Colonic mucosa (tissue), 4 donors: ENCODE measurements at places on chromosomes 3 and 15. TPM values are rescaled to one million over a fixed set of nuclear protein-coding genes. Genes with fewer than 3 reads are reported as not detected.

DNA sequence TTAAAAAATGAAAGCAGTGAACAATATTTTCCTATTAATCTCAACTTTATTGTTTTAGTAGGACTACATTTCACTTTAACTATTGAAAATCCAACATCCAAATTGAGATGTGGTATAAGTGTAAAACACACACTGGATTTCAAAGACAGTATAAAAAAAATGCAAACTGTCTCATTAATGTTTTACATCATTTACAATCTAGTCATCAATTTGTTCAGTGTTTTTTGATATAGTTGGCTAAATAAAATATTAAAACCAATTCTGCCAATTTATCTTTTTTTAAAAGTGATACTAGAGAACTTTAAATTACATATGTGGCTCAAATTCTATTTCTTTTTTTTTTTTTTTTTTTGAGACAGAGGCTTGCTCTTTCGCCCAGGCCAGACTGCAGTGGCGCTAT is 95.1 kb downstream of the NPTN start:
- no peak overlapping the region for H3K4me3 ChIP-seq
- H3K27ac ChIP-seq: no peak overlapping the region
- no peaks in the 10 kb centered on the region for H3K36me3 ChIP-seq
- no peak for DNase-seq
- H3K27me3 ChIP-seq: no peaks in the 10 kb centered on the region
- no peaks in the 10 kb centered on the region for H3K4me1 ChIP-seq

- H3K36me3 ChIP-seq: no peaks in the 10 kb centered on the region
- no peak overlapping the region for H3K4me3 ChIP-seq
- no peak overlapping the region for H3K27ac ChIP-seq
- DNase-seq: no peak
- H3K27me3 ChIP-seq: no peaks in the 10 kb centered on the region
- no peaks in the 10 kb centered on the region for H3K4me1 ChIP-seq
Measured at GRCh38 chr3:155211940-155212339, 81.5 kb downstream of the STRIT1 start.

DNA sequence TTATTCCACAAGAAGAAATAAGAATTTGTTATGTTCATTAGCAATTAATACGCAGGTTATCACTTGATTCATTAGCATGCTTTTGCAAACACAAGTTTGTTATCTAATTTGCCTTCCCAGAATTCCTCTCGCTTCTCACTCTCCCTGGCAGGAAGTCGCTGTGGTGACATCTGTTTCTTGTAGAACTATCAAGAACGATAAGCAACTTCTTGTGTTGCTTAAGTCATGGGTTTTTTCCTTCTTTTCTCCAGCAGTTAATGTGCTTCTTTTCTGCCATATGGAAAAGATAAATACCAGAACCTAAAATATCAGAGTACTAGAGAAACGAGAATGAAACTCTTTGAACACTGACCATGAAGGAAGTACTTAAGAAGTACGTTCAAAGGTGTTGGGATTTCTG is 99.8 kb upstream of the CHMP2B start:
- H3K36me3 ChIP-seq: no peaks in the 10 kb centered on the region
- no peaks in the 10 kb centered on the region for H3K27me3 ChIP-seq
- no peak for DNase-seq
- no peaks in the 10 kb centered on the region for H3K4me1 ChIP-seq

GRCh38 chr3:188031121-188031520 is 122.8 kb upstream of the LPP start:
- no peaks in the 10 kb centered on the region for H3K27me3 ChIP-seq
- DNase-seq: no peak
- no peaks in the 10 kb centered on the region for H3K36me3 ChIP-seq
- H3K27ac ChIP-seq: no peak overlapping the region
- H3K4me3 ChIP-seq: no peak overlapping the region
- no peaks in the 10 kb centered on the region for H3K4me1 ChIP-seq

GRCh38 chr3:23402728-23403492 is 199.8 kb downstream of the UBE2E2 start:
- H3K27me3 ChIP-seq: no peaks in the 10 kb centered on the region
- H3K4me3 ChIP-seq: no peak overlapping the region
- DNase-seq: no peak
- H3K27ac ChIP-seq: no peak overlapping the region
- no peaks in the 10 kb centered on the region for H3K4me1 ChIP-seq

DNA sequence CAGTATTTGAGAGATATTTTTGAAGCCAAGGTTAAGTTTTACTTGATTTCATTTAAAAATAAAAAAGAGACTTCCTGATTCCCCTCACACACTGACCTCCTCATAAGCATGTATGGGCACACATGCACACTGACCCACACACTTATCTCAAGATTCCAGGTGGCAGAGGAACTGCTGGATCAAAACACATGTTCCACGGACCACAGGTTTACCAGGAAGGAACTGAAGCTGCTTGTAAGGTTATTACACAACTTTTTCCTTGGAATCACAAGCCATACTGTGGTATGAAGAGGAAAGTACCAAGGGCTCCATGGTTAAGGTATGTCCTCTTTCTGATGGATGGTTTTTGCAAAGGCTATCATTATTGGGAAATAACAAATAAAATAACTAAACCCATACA is 7.5 kb downstream of the CLDN1 start:
- H3K36me3 ChIP-seq: no peaks in the 10 kb centered on the region
- H3K4me3 ChIP-seq: no peak overlapping the region
- no peak for DNase-seq
- H3K27me3 ChIP-seq: no peaks in the 10 kb centered on the region
- no peak overlapping the region for H3K27ac ChIP-seq

DNA sequence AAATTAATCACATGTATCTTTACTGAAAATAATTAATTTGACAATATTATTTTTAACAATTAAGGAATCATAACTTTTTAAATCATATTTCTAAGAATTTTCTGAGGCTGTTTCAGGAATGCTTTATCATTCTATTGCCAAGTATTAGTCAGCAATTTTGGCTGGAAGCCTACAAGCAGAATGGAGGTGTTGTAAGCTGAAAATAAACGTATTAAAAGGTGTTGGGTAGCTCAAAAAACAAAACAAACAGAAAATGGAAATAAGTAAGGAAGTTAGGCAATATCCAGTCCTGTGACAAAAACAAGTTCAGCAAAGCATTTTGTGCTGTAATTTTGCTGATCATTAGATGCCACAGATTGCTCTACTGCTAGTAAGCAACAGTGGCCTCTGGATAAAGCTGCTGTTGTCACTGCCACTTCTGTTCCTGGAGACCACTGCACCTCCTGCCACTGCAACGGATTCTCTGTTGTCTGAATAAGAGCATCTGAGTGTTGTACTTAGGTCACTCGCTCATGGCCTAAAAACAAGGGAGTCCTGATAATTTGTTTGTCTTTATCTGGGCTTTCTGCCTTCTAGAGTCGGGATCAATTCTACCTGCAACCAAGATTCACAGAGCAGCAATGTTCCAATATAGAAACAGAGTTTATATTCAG is 63.5 kb upstream of the SLITRK3 start:
- no peaks in the 10 kb centered on the region for H3K36me3 ChIP-seq
- H3K27me3 ChIP-seq: no peaks in the 10 kb centered on the region
- no peaks in the 10 kb centered on the region for H3K4me1 ChIP-seq
- no peak overlapping the region for H3K4me3 ChIP-seq
- no peak overlapping the region for H3K27ac ChIP-seq
- no peak for DNase-seq

- H3K27me3 ChIP-seq: no peaks in the 10 kb centered on the region
- DNase-seq: no peak
- no peak overlapping the region for H3K27ac ChIP-seq
- H3K4me3 ChIP-seq: no peak overlapping the region
Measured at GRCh38 chr3:133742351-133743091, 3.7 kb upstream of the TF start.

DNA sequence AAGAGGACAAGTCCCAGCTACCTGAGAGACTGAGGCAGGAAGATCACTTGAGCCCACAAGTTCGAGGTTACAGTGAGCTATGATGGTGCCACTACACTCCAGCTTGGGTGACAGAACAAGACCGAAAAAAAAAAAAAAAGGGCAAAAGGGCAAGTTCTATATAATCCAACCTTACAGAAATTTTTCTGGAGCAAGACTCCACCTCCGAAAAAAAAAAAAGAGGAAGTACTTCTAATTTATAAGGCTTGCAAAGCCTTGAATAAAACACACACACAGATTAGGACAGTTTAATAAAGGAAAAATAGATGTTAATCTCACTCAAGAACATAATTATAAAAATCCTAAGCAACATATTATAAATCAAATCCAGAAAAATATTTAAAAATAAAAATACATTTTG is 14.4 kb upstream of the XYLB start:
- DNase-seq: no peak
- H3K4me1 ChIP-seq: no peaks in the 10 kb centered on the region
- no peaks in the 10 kb centered on the region for H3K27me3 ChIP-seq
- H3K27ac ChIP-seq: no peak overlapping the region

DNA sequence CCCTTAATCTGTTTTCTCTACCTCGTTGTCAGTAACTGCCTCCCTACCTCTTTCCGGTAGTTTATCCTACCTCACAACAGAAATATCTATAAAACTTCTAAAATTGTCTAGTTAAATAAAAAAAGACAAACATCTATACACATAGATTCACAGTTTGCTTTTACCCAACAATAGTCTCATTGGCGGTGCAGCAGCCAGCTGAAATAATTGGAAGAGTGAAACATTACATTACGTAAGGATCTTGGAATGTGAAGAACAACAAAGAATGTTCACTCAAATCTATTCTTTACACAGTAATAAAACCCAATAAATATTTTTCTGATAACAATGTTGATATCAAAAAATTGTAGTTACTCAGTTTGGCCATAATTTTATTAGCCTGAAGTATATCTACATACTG is 115.5 kb upstream of the ARPP21 start:
- H3K4me1 ChIP-seq: no peaks in the 10 kb centered on the region
- H3K36me3 ChIP-seq: no peaks in the 10 kb centered on the region
- H3K27me3 ChIP-seq: no peaks in the 10 kb centered on the region

DNA sequence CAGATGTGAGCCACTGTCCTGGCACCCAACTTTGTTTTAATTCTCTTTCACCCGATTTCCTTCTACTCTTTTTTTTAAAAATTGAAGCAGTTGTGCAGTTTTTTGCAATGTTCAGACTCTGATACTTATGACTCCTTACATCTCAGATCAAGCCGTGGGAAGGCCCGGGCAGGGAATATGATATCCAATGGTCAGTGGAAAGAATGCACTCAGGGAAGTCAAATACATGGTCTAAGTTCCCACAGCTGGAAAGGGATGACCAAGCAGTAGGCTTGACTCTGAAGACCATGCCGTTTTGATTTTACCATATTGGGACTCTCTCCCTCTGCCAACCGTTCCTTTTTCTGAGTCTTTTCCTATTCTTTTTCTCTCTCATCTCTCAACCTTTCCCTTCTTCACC is 157.2 kb downstream of the RPLP1 start:
- H3K27ac ChIP-seq: no peak overlapping the region
- no peak overlapping the region for H3K4me3 ChIP-seq
- H3K27me3 ChIP-seq: no peaks in the 10 kb centered on the region
- no peak for DNase-seq
- no peaks in the 10 kb centered on the region for H3K36me3 ChIP-seq

Gene CD86
- total RNA-seq: 0.57 TPM

Gene GOLGA8J
- total RNA-seq: 0.35 TPM

Gene C2CD4B
- total RNA-seq: 2.6 TPM
